ENCODE measurements at places on chromosomes 12 and 14.

DNA sequence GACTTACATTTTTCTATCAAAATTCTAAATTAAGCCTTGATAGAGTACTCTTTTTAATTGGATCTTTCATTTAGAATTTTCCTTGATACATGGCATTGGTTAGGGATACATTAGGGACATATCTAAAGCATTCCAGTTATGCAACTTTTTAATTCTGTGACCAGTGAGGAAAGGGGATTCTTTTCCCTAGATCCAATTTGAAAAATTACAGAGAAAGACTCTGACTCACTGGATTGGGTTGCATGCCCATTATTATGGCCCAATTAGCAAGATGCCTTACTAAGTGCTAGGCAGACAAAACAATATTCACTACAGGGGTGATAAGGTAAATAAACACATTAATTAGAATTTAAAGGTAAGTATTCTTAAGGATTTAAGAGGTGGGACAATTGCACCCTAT, 5.2 kb upstream of the RAD52 start:
- DNase-seq: no peak

- DNase-seq: no peak
Observed at GRCh38 chr14:85762526-85762925, 232.6 kb downstream of the FLRT2 start.

- DNase-seq: no peak
Observed at GRCh38 chr12:132308853-132309595, 20.4 kb downstream of the GALNT9 start.

DNA sequence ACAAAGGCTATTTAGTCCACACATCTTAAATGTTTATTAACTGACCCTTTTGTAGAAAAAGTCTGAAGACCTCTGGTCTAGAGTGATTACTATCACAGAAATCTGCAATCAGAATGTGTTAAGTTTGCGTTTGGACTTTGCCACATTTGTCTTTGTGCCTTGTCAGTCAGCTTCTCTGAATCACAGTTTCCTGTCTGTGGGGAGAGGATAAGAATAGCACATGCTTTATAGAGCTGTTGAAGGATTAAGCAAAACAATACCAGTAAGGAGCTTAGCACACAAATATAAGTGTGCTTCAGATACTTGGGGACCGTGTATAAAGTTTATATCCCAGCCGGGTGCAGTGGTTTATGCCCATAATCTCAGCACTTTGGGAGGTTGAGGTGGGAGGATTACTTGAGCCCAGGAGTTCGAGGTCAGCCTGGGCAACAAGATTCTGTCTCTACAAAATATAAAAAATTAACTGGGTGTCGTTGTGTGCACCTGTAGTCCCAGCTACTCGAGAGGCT, 63.0 kb upstream of the BTG1 start:
- peak; percentile 5 for DNase-seq

- no peak for DNase-seq
Observed at GRCh38 chr14:39984323-39984722, 552.1 kb upstream of the FBXO33 start.

DNA sequence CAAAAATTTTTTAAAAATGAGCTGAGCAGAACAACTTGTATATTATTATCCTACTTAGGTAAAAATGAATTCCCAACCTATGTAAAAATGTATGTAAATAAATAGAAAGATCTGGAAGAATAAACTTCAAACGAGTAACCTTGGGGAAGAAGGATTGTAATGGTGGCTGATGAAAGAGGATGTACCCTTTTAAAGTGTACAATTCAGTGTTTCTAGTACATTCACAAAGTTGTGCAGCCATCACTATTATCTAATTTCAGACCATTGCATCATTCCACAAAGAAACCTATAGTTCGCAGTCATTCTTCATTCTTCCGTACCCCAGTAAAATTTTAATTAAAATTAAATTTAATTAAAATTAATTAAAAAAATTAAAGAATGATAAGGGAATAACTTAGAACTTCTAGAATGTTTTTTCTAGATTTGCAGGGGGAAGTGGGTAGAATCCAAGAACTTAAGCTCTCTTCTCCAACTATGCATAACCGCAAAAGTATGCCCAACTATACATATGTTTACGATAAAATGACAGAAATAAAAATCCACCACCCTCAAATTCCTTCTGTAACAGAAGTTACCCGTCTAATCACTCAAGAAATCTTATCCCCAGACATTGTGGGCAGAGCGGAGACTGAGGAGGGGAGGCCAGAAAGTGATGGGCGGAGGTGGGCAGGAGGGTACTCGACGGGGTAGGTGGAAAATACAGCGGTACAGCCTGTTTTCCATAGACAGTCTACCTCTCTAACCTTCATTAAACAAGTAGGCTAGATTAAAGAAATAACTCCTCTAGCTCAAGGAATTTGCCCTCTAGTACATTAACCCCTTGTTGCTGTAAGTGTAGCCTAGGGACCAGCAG, 921 bp downstream of the DEPDC4 start:
- no peak for DNase-seq

DNA sequence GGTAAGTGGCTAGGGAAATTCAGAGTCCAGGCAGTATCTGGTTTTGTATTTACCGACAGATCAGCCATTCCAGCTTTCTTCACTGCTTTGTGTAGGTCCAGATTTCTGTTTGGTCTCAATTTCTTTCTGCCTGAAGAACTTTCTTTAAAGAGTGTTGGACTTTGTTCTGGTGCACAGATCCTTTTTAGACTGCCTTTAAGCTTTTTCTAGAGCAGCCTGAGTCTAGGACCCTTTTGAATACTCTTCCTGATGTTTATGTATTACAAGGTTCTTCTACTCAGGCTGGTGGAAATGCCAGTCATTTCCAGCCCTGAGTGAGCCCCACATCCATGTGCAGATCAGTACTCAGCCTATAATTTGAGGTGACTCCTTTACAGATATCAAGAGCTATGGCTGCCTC, 54.7 kb downstream of the DAAM1 start:
- DNase-seq: no peak

DNA sequence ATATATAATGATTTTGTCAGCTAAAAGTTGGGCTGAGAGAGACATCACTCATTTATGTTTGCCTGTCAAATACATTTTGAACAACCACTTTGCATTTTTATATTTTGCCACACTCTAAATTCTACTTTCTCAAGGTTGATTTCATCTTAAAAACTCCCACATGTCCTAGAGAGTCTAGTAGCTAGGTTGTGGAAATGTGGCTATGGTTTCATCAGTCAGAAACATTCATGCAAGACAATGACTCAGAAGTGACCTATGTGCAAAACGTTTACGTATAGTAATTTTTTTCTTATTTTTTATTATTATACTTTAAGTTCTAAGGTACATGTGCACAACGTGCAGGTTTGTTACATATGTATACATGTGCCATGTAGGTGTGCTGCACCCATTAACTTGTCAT, 27.4 kb upstream of the PRKD1 start:
- DNase-seq: no peak

DNA sequence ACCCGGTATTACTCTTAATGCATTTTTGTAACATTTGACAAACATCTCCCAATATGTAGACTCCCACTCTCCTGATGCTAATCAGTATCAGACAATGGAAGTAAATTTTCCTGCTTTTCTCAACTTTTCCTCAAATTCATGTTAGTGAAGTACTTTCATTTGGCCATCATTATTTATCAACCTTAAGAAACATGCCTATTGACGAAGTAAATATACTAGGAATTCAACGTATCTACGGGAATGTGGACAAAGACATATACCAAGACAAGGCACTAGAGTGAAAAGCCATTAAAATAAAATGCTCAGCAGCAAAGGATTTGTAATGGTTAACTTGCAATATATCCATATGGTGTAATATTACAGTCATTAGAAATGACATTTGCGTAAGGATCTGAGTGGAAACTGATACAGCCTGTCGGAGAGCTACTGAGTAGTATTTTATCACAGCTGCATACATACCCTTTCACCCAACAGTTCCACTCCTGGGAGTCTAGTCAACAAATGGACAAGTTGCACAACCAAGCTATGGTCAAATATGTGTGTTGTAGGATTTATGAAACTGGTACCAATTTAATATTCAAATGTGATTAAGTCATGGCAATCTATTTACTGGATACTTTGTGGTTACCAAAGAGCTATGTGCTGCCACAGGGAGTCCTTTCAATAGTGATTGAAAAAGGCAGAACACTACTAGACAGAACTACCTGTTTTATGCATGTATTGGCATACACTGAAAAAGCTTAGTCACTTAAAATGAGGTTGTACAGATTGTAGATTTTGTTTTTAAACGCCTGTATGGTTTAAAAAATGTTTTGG, 26.5 kb downstream of the NUDT4 start:
- no peak for DNase-seq

GRCh38 chr12:1020389-1020788, 29.4 kb downstream of the ERC1 start:
- no peak for DNase-seq

- DNase-seq: no peak
Observed at GRCh38 chr12:24223926-24224325, 274.5 kb upstream of the SOX5 start.

DNA sequence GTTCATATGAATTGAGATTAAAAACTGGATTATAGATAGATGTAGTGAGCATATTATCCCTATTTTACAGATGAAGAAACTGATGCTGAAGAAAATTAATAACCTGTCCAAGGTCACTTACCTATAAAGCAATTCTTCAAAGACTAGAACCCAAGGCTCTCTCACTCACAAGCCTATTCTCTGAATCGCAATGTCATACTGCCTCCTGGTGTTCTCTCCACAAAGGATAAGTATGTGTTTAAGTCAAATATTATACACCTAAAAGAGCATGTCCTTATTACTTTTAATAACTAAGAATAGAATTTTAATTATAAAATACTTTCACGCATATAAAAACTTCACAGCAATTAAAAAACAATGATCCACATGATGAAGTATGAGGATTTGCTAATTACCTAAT, 721.3 kb upstream of the USP15 start:
- DNase-seq: peak; percentile 28
